Right renal pelvis (tissue), 4 donors: ENCODE measurements at places on chromosomes 2 and 18.

GRCh38 chr2:16172324-16173175 is 232.2 kb downstream of the MYCN start:
- DNase-seq = no peak

DNA sequence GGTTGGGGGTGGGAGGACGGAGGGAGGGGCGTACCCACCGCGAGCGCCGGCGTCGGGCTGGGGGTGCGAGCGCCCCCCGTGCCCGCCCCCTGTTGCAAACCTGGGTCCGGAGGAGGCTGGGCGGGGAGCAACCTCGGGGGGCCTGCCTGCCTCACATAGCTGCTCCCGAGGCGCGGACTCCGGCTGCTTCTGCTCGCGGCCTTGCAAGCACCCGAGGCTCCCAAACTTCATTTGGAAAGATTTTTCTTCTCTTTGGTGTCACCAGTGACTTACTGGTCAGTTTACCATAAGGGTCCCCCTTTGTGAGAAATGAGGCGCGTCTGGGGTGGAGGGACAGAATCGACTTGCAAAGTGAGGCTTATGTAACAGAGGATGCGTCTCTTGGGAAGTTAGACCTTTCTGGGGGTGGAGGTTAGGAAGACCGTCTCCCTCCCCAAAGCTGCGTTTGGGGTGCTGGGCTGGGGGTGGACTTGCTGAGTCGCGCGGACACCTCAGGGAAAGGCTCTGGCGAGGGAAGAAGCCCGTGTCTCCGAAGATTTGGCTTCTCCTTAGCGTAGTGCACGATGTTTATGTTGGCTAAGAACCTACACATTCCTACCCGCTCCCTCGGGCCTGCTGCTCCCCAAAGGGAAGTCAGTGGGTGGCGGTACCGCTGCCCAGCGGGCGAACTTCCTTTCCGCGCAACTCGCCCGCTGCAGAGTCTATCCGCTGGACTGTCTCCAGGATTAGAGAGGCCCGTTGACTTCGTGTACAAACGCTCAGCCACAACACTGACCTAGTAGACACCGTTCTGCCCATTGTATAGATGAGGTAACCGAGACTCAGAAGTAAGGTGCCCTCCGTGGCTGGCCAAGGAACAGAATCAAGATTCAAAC is 559 bp downstream of the TMEM37 start:
- no peak for DNase-seq

DNA sequence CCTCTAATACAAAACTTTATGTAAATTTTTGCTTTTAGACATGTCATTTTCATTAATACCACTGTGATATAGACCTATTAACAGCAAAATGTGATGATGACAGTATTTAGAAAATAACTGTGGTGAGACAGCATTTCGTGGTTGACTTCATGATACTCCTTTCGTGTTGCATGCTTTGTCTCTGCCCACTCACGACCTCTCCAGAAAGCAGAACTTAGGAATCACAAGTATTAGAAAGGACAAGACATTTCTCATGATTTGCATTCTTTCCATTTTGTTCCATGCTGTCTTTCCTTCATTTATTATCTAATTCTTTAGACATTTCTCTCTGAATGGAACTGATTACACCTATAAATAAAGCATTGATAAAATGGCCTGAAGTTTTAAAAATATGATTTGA is 85.2 kb upstream of the POU3F3 start:
- no peak for DNase-seq

- DNase-seq = no peak
Observed at GRCh38 chr2:127685410-127686080, 10.2 kb upstream of the LIMS2 start.

- no peak for DNase-seq
Observed at GRCh38 chr2:9307535-9307934, 100.9 kb downstream of the ASAP2 start.

DNA sequence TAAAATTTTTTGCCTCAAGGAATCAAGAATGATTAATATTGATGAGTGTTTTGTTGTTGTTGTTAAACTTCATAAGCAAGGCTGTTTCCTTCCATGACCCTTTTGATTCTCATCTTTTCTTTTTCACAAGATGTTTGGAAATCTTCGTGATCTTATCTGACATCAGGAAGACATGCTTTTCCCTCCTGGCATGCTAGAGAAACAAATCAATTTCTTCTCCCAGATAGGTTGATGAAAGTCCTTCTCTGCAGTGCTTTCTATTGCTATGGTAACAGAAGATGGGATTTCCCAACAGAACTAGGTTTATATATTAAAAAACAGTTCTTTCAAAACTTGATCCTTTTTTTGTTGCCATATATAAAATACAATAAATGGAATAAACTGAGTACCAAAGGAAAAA is 85.2 kb downstream of the EML6 start:
- DNase-seq = no peak

GRCh38 chr2:233832869-233833311 is 21.4 kb downstream of the HJURP start:
- no peak for DNase-seq

DNA sequence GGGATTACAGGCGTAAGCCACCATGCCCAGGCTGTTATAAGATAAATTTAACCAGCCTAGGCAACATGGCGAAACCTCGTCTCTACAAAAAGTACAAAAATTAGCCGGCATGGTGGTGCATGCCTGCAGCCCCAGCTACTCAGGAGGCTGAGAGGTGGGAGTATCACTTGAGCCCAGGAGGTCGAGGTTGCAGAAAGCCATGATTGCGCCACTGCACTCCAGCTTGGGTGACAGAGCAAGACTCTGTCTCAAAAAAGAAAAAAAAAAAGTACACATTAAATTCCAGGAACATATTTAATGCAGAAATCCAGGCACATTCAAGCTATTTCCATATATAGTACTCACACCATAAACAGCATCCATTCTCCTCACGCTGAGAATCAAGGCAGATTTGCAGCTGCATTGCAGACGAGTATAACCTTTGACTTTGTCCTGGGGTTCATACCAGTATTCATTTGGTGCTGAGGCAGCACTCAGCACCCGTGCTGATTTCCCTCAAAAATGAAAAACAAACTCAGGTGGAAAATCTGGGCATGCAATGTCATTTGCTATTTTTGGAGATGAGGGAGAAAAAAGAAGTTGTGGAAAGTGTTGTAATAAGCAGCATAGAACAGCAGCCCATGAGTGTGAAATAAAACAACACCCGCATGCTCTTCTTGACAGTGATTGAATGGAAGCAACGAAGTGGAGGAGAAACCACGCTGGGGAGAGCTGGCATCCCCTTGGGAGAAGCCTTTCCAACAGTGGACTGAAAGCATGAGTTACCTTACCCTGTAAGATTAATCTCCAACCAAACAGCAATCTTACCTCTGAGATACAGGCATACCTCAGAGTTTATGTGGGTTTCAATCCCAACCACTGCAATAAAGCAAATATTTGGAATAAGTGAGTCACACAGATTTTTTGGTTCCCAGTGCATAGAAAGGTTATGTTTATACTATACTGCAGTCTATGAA is 46.8 kb upstream of the ANXA4 start:
- no peak for DNase-seq

DNA sequence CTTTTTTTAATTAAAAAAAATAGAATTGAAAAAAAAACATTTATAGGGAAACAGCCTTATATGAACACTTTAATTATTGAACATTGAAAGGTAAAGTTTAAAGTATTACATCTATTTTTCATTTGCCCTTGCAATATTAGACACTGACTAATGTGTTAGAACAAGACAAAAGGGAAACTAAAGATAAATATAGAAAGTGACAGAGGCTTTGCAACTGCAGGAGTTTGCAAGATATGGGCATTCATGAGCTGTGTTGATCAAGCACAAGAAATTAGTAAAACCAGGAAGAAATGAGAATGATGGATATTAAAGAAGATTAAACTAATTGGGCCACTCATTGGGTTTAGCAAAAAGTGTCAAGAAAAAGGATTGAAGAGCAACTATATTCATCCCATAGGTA is 1097.7 kb upstream of the CELF4 start:
- no peak for DNase-seq

DNA sequence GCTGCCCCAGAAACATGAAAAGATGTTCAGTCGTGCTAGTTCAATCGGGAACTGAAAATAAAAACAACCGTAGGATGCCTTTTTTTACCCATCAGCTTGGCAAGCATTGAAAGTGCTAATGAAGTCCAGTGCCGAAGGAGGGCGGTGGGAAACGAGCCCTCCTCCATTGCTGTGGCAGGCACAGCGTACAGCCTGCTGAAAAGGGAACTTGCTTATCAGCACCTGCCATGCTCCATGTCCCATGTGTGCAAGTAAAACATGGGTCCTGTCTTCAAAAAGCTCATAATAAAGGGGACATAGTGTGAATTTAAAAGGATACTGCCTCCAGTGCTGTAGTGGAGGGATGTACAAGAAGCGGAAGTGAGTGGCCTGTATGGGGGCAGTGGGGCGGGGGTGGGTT is 82.4 kb downstream of the ARMC9 start:
- no peak for DNase-seq

GRCh38 chr2:136247204-136247950 is 129.4 kb upstream of the CXCR4 start:
- no peak for DNase-seq

DNA sequence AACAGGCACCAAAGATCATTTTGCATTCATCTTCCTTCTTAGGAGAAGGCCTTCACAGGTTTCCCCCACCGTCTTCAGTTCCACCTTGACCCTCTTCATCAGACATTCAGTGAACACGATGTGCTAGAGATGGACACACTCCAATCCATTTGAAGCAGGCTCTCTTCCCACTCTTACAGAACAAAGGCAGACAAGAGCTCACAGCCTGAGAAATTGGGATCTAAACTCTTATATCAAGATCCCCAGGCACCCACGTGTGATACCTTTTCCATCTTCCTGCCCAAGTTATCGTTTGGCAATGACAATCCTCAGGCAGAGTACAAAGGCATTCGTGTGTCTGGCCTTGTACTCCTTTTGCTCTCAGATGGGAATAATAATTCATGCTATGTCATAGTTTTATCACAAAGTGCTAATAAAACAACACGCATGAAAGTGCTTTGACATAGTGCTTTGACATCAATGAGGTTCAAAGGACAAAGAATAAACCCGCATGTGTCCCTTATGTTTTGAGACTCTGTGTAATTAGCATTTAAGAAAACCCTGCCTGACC is 369.3 kb upstream of the KLHL29 start:
- no peak for DNase-seq

DNA sequence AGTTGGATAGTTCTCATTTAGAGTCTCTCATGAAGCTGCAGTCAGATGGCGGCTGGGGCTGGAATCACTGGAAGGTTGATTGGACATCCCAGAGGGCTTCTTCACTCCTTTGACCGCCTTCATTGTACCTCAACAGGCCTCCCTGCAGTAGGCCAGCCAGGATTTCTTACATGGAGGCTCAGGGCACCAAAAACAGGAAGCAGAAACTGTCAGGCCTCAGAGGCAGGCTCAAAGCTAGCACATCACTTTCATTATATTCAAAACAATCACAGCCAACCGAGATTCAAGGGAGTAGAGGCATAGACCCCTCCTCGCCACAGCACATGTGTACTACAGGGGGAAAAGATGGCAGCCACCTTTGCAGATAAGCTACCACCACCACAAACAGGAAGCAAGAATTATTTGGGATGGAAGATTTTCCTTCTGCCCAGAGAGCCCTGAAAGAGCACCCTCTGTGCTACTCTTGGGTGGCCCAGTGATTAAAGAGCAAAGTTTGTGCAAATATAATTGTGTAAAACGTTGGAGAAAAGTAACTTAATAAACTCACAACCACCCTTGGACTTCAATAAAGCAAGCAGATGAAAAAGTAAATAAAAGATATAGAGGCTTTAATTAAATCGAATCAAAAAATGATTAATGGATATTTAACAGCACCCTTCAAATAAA is 155.3 kb downstream of the GFPT1 start:
- DNase-seq = no peak

- peak; percentile 46 for DNase-seq
Observed at GRCh38 chr2:175366815-175367214, 185.3 kb upstream of the ATP5MC3 start.

- DNase-seq = no peak
Observed at GRCh38 chr2:215019521-215020145, 118.8 kb downstream of the ABCA12 start.
